ENCODE measurements at places on chromosomes 1 and 21.
A peak's percentile ranks its signal among the peaks of the same experiment; 100 is the strongest.

DNA sequence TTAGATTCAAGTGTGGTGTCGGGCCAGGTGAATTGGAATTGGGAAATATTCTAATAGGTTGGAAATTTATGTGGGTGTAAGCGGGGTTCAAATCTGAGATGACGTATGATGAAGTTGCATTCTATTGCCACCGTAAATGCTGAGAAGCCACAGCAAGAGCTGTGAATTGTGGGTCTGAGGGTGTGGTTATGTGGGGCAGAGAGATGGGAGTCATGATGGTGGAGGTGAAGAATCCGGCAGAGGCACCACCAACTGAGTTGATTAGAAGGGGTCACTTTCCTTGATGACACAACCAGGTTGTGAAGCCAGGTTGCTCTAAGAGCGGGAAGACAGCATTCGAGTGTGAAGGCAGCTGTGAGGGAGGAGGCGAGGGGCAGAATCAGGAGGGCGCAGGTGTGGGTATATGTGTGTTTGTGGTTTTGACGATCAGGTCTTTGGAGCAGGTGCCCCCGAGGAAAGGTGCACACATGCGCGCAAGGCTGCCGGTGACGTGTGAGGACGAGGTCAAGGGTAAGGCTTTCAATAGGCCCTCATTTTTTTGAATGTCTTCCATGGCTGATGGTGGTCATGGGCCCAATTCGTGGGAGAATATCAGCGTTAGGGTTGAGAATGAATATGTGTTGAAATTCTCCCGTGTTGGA, 18.7 kb downstream of the LRRC3 start:
- no peak for DNase-seq

- no peak for DNase-seq
Measured at GRCh38 chr1:65224681-65225091, 76.7 kb downstream of the AK4 start.

- no peak for DNase-seq
Measured at GRCh38 chr21:19198801-19199200, 795.2 kb upstream of the TMPRSS15 start.

GRCh38 chr1:247064304-247064703, 14.3 kb downstream of the ZNF670 start:
- DNase-seq = no peak

DNA sequence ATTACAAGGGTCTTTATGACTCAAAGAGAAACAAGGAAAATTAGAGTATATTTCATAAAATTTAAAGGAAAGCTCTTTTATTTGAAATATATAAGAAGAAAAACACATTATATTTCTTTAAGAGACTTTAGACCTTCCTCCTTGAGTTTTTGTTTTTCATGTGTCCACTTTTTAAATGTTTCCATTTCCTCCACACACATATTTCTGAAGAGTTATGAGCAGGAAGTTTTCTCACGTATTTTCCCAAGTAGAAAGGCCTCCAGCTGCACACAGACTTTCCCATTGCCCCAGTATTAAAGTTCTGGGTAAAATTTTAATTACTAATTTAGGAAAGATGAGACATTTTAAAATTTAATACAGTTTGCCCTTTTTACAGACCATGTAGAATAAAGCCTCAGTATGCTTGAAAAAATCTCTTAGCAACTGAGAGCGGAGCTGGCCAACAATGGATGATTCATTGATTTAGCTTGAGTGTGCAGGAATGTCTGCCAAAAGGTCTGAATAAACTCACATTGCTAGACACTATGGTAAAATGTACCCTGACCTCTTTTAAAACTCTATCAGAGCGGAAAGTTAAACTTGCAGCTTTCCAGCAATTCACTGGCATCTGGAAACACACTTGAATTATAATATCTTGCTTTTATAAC, 57.9 kb downstream of the DDAH1 start:
- no peak for DNase-seq

- no peak for DNase-seq
Measured at GRCh38 chr1:162554258-162554657, 7.3 kb upstream of the UAP1 start.

DNA sequence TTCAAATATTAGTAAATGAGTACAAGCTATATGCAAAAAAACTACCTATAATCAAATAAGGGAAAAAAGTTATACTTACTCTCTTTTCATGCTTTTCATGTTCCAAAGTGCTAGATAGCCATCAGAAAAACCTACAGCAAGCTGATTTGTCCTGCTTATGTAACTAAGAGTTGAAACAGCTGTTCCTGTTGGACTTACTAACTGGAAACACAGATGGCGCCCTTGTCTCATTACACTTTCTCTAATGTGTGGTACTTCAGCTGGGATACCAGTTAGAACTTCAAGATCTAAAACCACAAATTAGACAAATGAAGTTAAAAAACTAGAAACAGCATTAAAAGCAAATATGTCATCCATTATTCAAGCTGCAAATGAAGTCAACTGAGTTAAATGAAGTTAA, 24.3 kb downstream of the AHCTF1 start:
- peak; percentile 9 for DNase-seq

DNA sequence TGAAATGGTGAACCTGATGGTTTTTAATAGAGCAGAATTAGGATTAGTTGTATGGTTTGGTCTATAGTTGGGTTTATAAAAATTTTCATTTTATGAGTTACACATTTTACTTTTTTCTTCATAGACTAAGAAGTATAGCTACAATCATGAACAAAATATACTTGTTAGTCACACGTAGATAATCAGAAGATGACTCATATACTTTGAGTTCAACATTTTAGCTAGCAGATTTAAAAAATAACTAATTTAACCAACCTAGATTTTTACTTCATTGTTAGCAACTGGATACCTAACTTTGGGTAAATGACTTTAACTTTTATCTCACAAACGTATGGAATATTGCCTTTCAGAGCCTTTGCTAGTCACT, 27.9 kb downstream of the MORC3 start:
- no peak for DNase-seq

DNA sequence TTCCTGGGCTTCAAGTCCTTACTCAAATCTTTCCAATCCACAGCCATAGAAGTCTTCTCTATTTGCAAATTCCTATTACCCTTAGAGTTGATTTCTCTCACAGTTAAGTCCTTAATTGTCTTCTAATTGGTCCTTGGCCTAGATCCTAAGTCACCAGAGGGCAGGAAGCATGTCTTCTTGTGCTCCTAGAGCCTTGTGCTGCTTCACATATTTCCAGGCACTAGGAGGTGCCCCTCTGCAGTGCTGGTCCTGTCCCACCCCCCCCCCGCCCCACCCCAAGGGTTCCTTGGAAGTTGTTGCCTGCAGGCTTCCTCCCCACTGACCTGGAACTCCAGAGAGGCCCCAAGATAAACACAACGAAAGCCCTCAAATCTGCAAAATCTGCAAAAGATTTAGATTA, 28.1 kb upstream of the TARBP1 start:
- no peak for DNase-seq

DNA sequence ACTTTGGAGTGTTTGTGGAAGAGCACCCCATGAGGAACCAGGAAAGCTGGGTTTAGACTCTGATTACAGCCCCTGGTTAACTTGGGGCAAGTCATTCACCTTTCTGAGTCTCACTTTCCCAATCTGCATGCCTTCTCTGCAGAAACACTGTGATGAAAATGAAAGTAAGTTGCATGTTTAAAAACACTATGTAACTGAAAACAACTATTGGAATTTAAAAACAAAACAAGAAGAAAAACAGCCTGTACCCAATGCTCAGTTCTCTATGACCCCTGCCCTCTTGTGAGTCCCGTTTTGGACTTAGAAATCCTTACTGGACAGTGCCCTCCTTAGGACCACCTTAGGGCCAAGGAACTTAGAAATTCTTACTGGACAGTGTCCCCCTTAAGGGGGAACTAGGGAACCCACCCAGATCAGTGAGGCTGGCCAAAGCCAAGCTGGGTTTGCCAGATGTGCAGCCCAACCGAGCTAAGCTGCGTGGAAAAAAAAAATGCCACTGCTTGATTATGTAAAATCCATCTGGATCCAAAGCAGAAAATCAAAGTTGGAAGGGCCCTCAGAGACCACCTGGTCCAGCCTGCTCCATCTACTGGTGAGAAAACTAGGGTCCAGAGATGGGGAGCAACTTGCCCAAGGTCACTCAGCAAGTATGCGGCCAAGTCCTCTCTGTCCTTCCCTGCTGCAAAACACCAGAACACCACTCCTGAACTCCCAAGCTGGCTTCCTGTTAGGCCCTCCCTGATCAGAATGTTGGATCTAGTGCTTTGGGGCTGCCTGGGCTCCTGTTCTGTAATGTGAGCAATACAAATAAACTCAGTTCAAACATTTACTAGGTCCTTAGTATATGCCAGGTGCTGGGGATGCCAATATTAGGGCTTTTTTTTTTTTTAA, 77.7 kb downstream of the MRPL37 start:
- no peak for DNase-seq
